ENCODE measurements at places on chromosomes 12 and 14.

DNA sequence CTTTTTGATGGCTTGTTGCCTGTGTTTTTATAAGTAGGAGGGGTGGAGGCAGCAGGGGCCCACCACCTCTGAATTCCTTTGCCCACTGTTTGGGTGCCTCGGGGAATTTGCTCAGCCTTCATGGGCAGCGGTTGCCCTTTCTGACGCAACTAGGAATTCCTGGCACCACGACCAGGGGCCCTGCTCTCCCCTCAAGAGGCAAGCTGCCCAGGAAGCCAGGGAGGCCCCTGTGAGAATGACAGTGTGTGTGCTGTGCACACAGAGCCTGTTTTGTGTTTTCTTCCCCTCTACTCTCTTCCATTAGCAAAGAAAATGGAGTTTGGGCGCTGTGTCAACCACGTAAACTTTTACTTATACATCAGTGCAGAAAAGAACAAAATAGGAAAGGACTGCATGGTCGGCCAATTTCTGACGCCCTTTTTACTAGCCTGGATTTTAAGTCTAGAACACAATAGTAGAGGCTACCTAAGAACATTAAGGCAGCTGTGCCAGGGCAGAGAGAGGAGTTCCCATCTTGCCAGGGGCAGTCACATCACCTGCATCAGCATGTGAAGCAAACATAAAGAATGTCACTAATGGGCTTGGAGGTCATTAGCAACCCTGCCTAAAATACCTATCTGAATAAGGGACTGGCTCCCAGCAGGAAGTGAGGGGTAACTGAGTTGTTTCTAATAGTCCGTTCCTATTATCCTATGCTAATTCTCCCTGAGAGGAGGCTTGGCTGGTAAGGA, 17.9 kb upstream of the PTGR2 start:
- no peak for DNase-seq

GRCh38 chr14:96847451-96847850, 50.3 kb downstream of the VRK1 start:
- DNase-seq, result no peak

DNA sequence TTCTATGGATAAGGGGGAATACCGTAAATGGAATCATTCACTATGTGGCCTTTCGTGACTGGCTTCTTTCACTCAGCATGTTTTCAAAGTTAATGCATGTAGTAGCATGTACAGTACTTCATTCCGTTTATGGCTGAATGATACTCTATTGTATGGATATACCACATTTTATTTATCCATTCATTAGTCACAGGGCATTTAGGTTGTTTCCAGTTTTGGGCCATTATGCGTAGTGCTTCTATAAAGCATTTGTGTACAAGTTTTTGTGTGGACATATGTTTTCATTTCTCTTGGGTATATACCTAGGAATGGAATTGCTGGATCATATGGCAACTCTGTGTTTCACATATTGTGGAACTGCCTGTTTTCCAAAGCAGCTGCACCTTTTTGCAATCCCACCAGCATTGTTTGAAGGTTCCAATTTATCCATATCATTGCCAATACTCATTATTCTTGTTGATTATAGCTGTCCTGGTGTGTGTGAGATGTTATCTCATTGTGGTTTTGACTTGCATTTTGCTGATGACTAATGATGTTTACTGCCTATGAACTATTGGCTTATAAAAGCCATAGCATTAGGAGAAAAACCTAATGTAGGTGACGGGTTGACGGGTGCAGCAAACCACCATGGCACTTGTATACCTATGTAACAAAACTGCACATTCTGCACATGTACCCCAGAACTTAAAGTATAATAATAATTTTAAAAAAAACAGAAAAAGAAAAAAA, 45.5 kb downstream of the ATF7IP start:
- peak; percentile 33 for DNase-seq

DNA sequence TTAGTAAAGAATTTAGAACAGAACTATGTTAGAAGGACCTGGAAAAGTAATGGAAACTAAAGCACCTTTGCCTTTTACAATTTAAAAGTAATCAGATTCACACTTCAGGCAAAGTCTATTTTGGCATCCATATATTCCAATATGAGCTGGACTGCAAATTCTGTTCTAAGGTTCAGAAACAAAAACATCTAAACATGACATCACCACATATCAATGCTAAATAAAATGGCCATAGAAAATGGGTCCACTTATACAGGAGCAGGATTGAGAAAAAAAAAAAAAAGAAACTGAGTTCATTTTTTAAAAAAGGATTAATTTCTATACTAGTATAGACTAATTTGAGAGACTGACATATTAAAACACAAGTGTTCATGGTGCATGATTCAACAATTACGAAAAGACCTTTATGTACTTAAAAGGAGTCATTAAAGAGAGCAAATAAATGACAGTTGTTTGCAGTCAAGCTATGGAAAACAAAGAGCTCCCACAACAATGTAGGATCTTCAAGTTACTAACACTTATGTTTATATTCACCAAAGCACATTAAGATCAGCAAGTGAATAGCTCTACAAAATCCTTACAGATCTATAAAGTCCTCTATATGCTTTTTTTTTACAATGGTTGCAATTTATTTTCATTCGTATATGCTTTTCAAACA, 45.7 kb downstream of the DICER1 start:
- DNase-seq, result no peak

GRCh38 chr12:131347345-131347714, 363.6 kb upstream of the SFSWAP start:
- no peak for DNase-seq

- no peak for DNase-seq
These were observed 42.6 kb downstream of the FRS2 start for GRCh38 chr12:69512820-69513219.

GRCh38 chr14:99230208-99231151, 41.5 kb downstream of the BCL11B start:
- DNase-seq, result peak; percentile 88

DNA sequence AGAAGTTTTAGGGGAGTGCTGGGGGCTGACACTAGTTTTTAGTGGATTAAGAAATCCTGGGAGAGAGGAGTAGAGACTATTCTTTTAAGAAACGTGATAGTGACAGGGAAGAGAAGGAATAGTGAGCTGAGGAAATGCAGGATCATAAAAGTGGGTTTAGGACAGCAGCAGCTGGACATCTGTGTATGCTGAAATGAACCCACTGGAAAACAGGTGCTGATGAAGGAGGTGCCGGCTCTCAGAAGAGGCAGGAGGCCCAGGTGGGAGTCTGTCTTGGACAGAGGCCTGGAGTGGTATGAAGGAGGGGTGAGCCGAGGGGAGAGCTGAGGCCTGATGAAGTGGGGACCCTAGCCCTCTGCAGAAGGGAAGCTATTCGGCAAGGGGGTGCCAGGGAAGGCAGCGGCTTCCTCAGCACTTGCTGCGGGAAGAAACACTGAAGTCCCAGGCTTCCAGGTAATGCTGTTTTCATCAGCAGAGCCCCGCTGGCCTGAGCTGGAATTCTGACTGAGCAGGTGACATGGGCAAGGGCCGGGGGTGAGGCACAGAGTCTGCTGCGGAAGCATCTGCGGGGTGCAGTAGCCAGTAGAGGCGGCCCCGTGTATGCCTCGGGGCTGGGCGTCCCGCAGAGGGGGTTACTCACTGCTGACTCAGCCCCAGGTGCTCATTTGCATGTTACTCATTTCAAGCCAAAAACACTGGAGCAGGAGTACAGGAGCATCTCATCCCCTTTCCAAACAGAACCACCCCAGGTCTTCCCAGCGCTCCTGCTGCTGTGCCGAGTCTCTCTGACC, 89.7 kb downstream of the TMCC3 start:
- no peak for DNase-seq

DNA sequence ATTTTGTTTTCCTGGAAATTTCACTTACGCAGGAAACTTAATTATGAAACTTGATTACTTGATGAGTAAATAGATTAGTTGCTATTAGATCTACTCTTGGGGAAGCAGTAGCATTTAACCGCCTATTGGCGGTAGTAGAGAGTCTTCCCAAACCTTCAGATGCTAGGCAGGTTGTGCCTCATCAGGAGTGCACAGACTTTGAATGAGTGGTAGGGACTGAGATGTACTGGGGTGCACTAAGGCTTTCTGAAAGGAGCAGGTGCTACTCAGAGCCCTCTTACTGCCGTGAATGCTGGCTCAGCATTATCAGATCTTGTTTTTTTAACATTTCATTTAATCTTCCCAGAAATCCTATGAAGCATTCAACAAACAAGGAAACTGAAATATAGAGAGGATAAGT, 7.7 kb downstream of the GATC start:
- DNase-seq, result peak; percentile 16

DNA sequence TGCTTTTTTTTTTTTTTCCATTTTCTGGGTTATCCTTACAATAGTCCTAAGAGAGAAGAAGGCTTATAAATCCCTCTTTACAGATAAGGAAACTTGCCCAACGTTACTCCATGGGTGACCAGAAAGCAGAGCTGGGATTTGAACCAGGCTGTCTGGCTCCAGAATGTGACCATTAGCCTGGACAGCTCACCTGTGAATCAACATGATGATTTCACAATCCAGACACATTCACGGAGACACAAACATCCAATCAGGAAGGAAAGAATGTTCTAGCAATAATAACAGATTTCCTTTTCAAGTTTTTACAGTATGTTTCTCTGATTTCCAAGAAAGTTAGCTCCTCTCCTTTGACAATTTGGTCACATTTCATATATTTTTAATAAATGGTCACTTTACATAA, 118.3 kb downstream of the GALC start:
- no peak for DNase-seq

GRCh38 chr14:75751296-75751695, 90.2 kb downstream of the TTLL5 start:
- no peak for DNase-seq

DNA sequence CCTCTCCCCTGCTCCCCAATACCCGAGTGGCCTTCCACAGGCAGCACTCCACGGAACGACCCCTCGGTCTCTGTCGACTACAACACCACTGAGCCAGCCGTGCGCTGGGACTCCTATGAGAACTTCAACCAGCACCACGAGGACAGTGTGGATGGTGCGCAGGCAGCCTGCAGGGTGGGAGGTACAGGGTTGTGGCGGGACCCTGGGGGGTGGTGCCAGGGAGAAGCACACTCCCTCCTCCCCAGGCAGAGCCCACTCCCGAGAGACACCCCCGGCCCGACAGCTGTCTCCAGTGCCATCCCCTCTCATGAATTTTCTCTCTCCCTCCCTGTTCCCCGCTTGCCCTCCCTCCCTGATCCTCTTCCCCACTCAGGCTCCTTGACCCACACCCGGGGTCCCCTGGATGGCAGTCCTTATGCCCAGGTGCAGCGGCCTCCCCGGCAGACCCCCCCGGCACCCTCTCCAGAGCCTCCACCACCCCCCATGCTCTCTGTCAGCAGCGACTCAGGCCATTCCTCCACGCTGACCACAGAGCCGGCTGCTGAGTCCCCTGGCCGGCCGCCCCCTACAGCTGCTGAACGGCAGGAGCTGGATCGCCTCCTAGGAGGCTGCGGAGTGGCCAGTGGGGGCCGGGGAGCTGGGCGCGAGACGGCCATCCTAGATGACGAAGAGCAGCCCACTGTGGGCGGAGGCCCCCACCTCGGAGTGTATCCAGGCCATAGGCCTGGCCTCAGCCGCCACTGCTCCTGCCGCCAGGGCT, 9.0 kb downstream of the TNS2 start:
- DNase-seq, result no peak

- DNase-seq, result no peak
These were observed 219.9 kb downstream of the AACS start for GRCh38 chr12:125284945-125285685.

- no peak for DNase-seq
These were observed 31.9 kb upstream of the ETFBKMT start for GRCh38 chr12:31627456-31628054.

DNA sequence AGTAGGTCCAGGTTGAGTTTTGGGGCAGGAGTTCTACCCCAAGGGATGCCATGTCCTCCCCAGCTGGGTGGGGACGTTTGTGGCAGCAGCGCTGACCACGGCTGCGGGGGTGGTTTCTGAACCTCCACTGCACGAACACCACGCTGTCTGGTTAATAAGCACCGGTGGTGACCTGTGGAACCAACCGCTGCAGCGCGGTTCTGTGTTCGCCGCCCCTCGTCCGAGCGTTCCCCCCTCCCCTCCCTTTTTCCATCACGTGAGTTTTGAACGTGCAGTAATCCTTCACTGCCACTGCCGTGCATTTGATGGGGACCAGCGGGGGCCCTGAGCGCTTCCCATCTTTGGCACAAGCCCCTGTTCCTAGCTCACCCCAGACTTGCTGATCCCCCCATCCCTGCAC, 6.4 kb upstream of the ADSS1 start:
- DNase-seq, result no peak

GRCh38 chr14:50533806-50534205, 1.4 kb upstream of the MAP4K5 start:
- no peak for DNase-seq

- no peak for DNase-seq
These were observed 20.5 kb downstream of the C14orf132 start for GRCh38 chr14:96059519-96060135.

GRCh38 chr12:51172515-51173431, at the start of gene TFCP2:
Gene TFCP2 (minus strand): TSS chr12:51173135. CDS start chr12:51172422, 713 bp downstream.
- DNase-seq, result peak; percentile 95

- DNase-seq, result no peak
These were observed 18.6 kb upstream of the KLRB1 start for GRCh38 chr12:9626291-9626690.

DNA sequence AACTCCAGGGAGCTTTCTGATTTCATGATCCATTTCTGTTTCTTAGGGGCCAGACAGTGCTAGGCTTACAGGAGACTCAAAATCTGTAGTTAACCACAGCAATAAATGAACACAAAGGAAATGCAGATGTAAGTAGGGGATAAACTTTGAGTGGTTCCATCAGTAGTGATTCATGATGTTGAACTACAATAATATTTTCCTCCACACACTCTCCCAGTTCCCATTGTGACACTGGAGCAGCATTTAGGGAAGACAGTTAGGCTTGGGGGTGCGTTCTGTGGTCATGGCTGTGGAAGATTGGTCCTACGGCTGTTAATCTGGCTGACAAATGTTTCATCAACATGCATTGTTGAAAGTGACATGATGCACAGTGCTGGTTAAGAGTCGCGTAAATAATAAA, 66.9 kb downstream of the HMGA2 start:
- DNase-seq, result no peak

GRCh38 chr12:77947746-77948145, 117.1 kb downstream of the NAV3 start:
- DNase-seq, result no peak

GRCh38 chr12:101925935-101926334, 48.6 kb downstream of the DRAM1 start:
- no peak for DNase-seq

DNA sequence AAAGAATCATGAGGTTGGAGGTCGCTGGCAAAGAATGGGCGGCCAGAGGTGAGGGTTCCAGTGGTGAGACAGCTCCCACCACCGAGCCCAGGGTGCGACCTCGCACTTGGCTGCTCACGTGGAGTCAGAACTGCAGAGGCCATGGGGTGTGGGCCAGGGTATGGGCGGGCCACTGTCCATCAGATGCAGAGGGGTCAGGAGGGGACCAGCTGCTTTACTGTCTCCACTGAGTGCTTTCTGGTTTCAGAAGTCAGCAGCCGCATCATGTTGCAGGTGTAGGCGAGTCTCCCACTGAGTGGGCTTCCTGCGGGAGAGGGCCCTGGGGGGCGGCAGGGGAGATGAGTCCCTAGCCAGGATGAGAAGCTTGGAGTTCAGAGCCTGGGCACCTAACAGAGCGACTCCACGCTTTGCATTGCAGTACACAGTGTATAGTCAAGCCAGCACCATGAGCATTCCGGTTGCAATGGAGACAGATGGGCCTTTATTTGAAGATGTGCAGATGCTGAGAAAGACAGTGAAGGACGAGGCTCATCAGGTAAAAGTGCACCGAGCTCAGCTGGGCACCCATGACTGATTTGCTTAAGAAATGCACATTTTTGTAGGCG, 46.9 kb upstream of the DYNC1H1 start:
- DNase-seq, result no peak

- DNase-seq, result no peak
These were observed 14.7 kb upstream of the MSRB3 start for GRCh38 chr12:65263777-65264176.

Measured in CD4-positive, alpha-beta T cell treated with Interleukin-6 for 4 hours (primary cell).